Activated naive CD4-positive, alpha-beta T cell treated with anti-CD3 and anti-CD28 coated beads, Interleukin-2, amount 50 U/mL, for 72 hours (primary cell): ENCODE measurements at places on chromosomes 3 and 15.

DNA sequence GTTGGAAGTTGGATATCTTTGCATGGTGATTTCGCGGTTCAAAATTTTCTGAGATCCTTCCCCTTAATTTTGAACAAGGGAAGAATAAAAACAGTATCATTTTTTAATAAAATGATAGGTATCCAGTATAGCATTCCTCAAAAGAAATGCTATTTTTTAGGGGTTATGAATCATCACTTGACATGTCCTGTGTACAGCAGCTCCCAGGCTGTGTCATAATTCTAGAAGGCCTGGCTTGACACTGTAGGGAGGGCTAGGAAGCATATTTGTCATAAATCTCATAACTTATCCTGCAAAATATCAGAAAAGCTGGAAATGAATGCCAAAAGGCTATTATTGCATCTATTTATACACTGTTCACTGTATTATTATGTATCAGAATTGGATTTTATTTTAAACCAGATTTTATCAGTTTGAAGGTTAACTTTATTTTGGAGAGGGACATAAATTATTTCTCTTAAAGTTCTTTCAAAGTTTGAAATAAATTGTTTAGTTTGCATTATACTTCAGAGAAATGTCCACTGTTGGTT, 539.1 kb upstream of the ROBO2 start:
- no peak for DNase-seq

DNA sequence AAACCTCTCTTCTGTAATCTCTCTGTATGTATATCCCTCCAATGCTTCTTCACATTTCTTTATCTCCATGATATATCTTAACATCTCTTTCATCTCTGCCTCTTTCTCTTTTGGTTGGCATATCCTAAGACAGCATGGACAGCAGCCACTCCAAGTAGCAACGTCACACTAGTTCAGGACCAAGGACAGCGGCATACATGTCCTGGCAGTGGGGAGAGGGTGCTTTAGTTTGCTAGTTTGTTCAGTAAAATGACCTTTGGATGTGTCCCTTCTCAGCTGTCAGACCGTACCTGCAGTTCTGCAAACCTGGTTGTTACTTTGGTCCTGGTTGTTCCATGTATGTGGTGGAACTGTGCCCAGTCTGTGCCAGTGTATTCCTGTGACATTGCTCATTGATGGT, 225.6 kb upstream of the ROPN1 start:
- DNase-seq, result no peak

GRCh38 chr3:149276619-149277018, 55.0 kb upstream of the CP start:
- DNase-seq, result no peak

GRCh38 chr3:107284612-107285011, 92.6 kb upstream of the CCDC54 start:
- DNase-seq, result no peak

DNA sequence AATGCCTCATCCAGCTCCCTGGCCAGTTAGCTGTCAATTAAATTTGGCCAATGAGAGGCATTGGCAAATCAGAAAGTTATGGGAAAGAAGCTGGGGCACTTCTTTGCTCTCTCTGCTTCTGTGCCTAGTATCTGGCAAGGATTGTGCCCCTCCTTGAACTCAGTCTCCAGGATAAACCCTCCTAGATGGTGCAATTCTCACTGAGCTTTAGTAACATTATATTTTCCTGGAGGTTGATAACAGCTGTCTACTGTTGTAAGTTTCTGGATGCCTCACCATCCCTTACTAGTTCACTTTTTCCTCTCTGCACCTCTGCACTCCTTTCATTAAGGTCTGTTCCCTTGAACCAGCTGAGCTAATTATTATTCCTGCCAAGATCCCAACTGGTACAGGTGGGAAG, 329.5 kb downstream of the MFSD1 start:
- no peak for DNase-seq

- no peak for DNase-seq
These were observed 761 bp upstream of the GRIP2 start for GRCh38 chr3:14540821-14541385.

- no peak for DNase-seq
These were observed 336.5 kb upstream of the TGFBR2 start for GRCh38 chr3:30269751-30270445.

GRCh38 chr15:90181776-90182175, 19.4 kb upstream of the SEMA4B start:
- no peak for DNase-seq

DNA sequence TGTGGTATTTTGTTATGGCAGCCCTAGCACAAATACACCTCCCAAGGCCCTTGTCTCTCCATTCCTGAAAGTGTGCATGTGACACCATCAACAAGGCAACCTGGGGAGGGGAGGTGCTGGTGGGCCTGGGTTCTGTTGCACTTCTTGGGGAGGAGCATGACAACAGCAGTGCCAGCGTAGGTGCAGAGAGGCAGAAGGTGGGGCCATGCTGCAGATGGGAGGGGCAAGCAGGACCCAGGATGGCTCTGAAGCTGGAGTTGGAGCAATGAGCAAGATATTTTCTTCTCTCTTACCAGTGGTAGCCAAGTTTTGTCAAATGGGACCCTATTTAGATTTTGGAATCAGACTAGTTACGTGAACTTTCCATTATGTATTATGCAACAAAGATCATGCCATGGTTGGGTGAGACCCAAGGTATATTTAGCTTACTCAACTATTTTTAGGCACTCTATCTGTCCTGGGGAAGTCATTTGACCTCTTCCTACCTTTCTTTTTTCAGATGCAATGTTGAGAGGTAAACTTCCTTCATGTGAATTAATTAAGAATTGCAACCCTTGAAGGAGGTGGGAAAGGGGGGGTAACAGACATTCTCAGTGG, 3.4 kb downstream of the FYCO1 start:
- DNase-seq, result no peak

GRCh38 chr15:22968366-22968765, 11.8 kb downstream of the CYFIP1 start:
- no peak for DNase-seq

DNA sequence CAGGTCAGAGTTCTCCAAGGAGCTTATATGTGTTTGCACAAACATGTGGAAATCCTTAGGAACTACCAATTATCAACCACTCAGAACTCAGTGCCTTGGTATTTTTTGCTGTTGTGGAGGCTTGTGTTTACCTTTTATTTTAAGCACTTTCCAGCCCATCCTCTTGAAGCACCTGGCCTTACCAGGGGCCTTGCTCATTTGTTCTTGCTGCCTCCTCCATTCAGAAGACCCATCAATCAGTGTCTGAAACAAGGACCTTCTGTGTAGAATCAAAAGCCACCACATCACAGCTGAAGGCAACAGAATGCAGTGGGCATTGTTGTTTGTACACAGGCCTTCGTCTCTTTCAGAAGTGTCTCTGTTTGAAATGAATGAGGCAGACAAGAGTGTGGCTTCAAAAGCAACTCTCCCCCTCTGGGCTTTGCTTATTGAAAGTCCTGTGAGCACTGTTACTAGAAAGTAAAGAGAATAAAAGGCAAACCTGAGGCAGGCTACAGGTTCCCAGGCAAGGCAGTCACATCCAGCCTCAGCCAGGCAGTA, 24.5 kb upstream of the LIPC start:
- no peak for DNase-seq

GRCh38 chr3:153163756-153164550, 1.9 kb downstream of the RAP2B start:
- no peak for DNase-seq

- DNase-seq, result no peak
These were observed 48.1 kb downstream of the EPHB3 start for GRCh38 chr3:184609476-184610244.

DNA sequence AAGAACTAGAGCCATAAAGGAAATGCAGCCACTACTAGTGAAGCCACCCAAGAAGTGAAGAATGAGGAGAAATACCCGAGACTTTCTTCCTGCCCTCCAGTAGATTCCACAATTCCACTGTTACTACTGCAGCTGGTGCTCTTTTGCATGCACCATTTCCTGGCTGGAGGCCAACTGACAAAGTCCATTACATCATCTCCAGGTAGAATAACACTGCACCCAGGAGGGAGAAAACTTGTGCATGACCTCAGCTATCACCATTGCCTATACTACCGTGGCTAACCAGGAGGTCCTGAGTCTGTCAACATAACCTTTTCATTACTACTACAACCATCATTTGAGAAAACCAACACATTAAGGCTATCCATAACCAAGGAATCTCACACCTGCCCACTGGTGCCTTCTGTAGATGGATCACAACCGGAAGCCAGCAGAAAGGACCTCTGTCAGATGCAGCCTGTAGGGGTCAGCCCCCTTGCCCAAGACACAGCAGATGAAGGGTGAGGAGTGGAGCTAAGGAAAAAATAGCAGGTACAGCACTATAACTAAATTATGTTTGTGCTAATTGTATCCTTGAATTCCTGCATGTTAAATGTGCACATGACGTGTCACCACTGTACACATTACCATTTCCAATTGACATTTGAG, 200.8 kb upstream of the C2CD4B start:
- no peak for DNase-seq

DNA sequence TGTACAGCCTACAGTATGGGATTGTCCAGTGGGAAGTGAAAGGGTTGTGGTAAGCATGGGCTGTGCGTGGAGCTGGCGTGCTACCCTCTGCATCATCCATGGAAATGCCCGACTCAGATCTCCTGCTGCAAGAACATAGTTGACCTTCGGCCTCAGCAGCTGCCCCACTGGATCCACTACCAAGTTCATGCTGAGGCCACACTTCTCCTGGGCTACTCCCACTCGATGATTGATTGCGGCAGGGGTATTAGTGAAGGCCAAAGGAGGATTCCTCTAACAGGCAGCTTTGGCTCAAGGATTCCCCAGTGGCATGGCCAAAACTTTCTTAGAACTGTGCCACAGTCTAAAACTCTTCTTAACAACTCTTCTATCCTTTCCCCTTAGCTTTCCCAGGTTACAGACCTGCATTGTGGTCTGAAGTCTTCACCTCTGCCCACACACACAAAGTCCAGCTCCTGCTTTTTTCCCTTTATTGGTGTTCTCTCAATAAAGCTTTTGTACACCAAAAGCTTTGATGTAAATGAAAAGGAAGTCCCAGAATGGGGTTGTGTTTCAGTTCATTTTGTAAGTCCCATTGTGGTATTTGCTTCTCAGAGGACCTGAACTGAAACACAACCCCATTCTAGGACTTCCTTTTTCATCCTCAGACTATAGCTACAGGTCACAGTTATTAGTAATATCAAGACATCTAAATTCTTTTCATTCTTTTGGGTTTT, 4.9 kb upstream of the TBC1D5 start:
- DNase-seq, result no peak

GRCh38 chr3:17027318-17027717, 142.6 kb downstream of the PLCL2 start:
- no peak for DNase-seq

- no peak for DNase-seq
These were observed 1.0 kb upstream of the MGA start for GRCh38 chr15:41659190-41659589.

DNA sequence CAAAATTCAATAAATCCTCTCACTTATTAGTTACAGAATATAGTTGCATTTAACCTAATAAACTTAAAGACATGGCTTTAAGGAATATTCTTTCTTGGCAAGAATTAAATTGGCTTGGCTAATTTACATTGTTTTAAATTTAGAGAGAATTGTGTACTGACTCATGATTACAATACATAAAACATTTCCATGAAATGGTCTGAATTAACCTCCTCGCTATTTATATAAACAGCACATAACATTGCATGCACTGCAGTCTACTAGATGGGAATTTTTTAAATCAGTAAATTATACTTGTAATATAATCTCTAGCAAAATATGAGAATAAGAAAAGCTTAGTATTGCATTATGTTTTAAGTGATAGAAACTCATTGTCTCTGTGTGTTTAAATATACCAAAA, 268.9 kb downstream of the SHOX2 start:
- no peak for DNase-seq
